ENCODE measurements at places on chromosomes 11 and 22. TPM values are rescaled to one million over a fixed set of nuclear protein-coding genes. Genes with fewer than 3 reads are reported as not detected.
A peak's percentile ranks its signal among the peaks of the same experiment; 100 is the strongest.

The CARD16 gene
- total RNA-seq, result 22.4 TPM

The ST14 gene
- total RNA-seq, result 0.31 TPM

The KIF18A gene
- total RNA-seq, result 5.3 TPM

The OR5AL1 gene
- total RNA-seq, result not detected

The STK33 gene
- total RNA-seq, result not detected

DNA sequence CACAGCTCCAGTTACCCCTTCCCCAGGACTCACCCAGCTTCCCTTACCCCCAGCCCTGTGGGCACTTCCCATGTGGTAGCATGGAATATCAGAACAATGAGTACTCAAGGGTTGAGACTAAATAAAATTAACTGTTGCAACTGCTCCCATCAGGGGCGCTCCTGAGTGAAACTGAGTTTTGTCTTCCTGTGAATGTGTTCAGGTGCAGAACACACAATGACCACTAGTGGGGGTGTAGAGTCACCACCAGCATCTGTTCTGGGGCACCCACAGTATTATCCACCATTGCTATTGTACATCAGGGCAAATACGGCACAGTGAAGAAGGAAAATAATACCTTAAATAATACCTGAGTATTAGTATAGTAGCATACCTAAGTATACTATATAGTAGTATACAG lies 689.7 kb downstream of the TBC1D22A start:
- no peak overlapping the region for H3K27ac ChIP-seq
- no peak overlapping the region for H3K4me3 ChIP-seq
- no peaks in the 10 kb centered on the region for H3K36me3 ChIP-seq
- no peaks in the 10 kb centered on the region for H3K27me3 ChIP-seq
- DNase-seq, result no peak
- no peaks in the 10 kb centered on the region for H3K4me1 ChIP-seq

DNA sequence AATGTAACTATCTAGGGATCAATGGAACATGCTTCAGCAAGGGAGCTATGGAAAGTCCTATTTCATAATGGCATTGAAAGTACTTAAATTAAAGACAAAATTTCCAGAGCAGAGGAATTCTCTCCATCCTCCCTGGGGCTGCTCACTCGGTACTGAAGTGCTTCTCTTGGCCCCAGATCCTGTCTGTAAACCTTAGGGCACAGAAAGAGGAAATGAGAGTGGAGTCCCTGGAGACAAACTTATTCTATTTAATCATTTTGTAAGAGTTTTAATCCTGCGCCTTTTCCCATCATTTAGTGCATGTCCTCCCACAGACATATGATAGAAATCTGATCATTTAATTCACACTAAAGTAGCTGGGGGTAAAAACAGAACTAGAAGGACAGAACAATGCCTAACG lies 20.9 kb upstream of the PAMR1 start:
- H3K27me3 ChIP-seq, result peaks cover 4% of the 10 kb centered on the region
- no peak overlapping the region for H3K27ac ChIP-seq
- no peaks in the 10 kb centered on the region for H3K36me3 ChIP-seq

DNA sequence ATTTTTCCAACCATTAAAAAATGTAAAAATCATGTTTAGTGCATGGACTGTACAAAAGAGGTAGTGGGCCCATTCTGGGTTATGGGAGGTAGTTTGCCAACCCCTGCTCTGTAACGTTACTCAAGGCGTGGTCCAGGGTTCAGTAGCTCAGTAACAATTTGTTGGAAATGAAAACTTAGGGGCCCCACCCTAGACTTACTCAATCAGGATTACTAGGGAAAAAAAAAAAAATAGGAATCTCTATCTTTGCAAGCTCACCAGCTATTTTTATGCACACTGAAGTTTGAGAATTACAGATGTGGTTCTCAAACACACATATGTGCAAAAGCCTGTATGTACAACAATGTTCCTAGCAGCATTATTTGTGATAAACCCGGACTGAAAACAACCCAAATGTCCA lies 17.3 kb upstream of the LMO2 start:
- H3K27me3 ChIP-seq, result peaks cover 10% of the 10 kb centered on the region
- H3K4me1 ChIP-seq, result no peaks in the 10 kb centered on the region
- no peaks in the 10 kb centered on the region for H3K36me3 ChIP-seq
- H3K27ac ChIP-seq, result no peak overlapping the region
- H3K4me3 ChIP-seq, result no peak overlapping the region

DNA sequence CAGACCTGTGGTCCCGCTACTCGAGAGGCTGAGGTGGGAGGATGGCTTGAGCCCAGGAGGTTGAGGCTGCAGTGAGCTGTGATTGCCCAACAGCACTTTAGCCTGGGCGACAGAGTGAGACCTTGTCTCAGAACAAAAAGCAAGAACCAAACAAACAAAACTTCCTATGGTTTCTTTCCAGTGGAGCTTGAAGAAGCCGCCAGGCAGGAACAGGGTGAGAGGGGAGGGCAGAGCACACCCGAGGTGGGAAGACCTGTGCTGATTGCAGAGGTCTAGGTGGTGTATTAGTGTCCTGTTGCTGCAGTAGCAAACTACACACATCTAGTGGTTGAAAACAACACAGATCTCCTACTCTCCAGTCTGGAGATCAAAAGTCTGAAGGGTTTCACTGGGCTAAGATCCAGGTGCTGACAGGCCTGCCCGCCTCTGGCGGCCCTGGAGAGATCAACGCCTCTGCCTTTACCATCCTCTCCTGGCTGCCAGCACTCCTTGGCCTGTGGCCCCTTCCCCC lies 10.5 kb downstream of the ARHGEF17 start:
- no peak overlapping the region for H3K27ac ChIP-seq
- DNase-seq, result no peak
- H3K4me1 ChIP-seq, result peaks cover 8% of the 10 kb centered on the region
- no peaks in the 10 kb centered on the region for H3K27me3 ChIP-seq

GRCh38 chr11:121024989-121025388 lies 1.1 kb downstream of the TBCEL start:
- no peak overlapping the region for H3K27ac ChIP-seq
- peaks cover 19% of the 10 kb centered on the region for H3K4me1 ChIP-seq
- no peak for DNase-seq
- H3K27me3 ChIP-seq, result no peaks in the 10 kb centered on the region
- peak overlapping the region; percentile 70 for H3K4me3 ChIP-seq
- no peaks in the 10 kb centered on the region for H3K36me3 ChIP-seq

DNA sequence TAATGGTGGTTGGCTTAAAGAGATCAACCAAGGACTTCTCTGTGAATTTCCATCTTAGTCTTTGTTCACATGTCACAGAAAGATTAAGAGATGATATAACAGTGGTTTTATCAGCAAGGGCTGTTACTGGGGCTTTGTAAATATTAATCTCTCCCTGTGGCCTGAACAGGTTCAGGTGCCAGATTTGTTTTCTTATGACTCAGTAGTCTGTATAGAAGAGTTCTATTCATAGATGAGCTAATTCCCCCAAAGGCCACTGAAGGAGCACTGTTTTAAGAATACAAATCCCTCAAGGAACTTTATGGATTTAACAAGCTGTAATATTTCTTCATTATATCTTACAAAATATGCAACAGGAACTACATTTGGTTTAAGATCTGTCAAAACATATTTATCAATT lies 50.4 kb downstream of the TCP11L1 start:
- H3K27me3 ChIP-seq, result no peaks in the 10 kb centered on the region
- H3K27ac ChIP-seq, result no peak overlapping the region
- H3K4me3 ChIP-seq, result no peak overlapping the region

DNA sequence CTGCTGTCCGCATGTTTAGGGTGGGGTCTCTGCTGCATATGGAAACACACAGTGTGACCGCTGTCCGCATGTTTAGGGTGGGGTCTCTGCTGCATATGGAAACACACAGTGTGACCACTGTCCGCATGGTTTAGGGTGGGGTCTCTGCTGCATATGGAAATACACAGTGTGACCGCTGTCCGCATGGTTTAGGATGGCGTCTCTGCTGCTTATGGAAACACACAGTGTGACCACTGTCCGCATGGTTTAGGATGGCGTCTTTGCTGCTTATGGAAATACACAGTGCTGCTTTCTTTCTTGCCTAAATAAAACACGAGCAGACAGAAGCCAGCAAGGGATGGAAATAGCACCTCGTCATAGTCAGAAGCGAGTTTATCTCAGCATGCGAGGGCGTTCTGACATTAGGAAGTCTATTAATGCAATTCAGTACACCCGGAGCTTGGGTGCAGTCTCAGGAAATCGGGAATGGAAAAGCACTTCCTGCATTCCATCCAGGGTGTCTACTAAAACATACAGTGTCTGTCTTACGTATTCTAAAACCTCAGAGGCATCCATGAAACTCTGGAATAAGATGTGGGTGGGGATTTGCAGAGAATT lies 32.6 kb upstream of the TOLLIP start:
- no peaks in the 10 kb centered on the region for H3K36me3 ChIP-seq
- H3K27me3 ChIP-seq, result no peaks in the 10 kb centered on the region
- H3K4me3 ChIP-seq, result no peak overlapping the region
- no peaks in the 10 kb centered on the region for H3K4me1 ChIP-seq
- DNase-seq, result no peak

DNA sequence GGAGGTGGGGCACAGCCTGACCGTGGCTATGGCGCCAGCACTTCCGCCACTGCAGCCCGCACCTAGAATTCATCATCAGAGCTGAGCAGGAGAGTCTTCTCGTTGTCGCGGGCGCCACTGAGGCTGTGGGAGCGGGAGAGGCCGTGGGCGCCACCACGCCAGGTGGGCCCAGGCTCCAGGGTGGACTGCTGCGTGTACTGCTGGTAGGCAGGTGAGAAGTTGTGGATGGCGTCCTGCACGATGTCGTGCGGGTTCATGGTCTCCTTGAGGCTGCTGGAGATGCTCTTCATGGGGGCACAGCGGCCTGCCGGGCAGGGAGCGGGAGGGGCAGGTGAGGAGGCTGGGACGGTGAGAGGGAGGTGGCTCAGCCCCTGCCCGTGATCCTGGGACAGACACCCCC lies 19.6 kb downstream of the MAFF start:
- H3K4me1 ChIP-seq, result peaks cover 33% of the 10 kb centered on the region
- H3K27me3 ChIP-seq, result no peaks in the 10 kb centered on the region
- no peak for DNase-seq
- H3K36me3 ChIP-seq, result peaks cover 32% of the 10 kb centered on the region
- H3K4me3 ChIP-seq, result no peak overlapping the region

GRCh38 chr11:111213256-111213655 lies 32.3 kb upstream of the POU2AF2 start:
- no peak overlapping the region for H3K4me3 ChIP-seq
- no peak overlapping the region for H3K27ac ChIP-seq
- DNase-seq, result no peak

- H3K4me1 ChIP-seq, result peaks cover 17% of the 10 kb centered on the region
- no peak for DNase-seq
- no peak overlapping the region for H3K27ac ChIP-seq
- H3K27me3 ChIP-seq, result no peaks in the 10 kb centered on the region
These were observed 123.0 kb downstream of the ST3GAL4 start for GRCh38 chr11:126478466-126478865.

GRCh38 chr11:47108214-47108613 lies 68.5 kb downstream of the ARFGAP2 start:
- H3K27ac ChIP-seq, result no peak overlapping the region
- H3K4me1 ChIP-seq, result no peaks in the 10 kb centered on the region
- no peak overlapping the region for H3K4me3 ChIP-seq
- H3K36me3 ChIP-seq, result no peaks in the 10 kb centered on the region

DNA sequence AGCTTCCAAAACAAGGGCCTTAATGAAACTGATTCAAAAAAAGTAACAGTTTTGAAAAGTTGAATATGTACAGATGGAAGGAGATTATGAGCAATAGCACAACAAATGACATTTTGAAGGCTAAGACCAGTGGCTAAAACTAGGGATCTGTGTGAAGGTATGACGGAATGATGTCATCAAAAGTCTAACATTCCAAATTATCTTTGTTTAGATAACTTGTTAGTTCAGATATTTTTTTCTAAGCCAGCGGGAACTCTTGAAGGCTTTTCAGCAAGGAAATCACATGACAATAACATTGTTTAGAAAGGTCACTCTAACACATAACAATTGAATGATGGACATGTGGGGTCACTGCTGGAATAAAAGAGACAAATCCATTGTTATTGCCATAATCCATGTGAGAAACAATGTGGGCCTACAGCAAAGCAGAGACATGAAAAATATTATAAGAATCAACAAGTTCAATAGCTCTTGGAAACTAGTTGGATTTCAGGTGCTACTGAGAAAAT lies 260.5 kb downstream of the CASP12 start:
- no peak for DNase-seq
- H3K4me1 ChIP-seq, result no peaks in the 10 kb centered on the region
- H3K4me3 ChIP-seq, result no peak overlapping the region
- no peaks in the 10 kb centered on the region for H3K36me3 ChIP-seq

- no peaks in the 10 kb centered on the region for H3K36me3 ChIP-seq
- no peaks in the 10 kb centered on the region for H3K4me1 ChIP-seq
- H3K27ac ChIP-seq, result no peak overlapping the region
- no peak for DNase-seq
- H3K4me3 ChIP-seq, result no peak overlapping the region
- no peaks in the 10 kb centered on the region for H3K27me3 ChIP-seq
These were observed 662.6 kb downstream of the NTM start for GRCh38 chr11:132033051-132033450.

- no peaks in the 10 kb centered on the region for H3K4me1 ChIP-seq
- no peaks in the 10 kb centered on the region for H3K27me3 ChIP-seq
- peaks cover 14% of the 10 kb centered on the region for H3K36me3 ChIP-seq
- H3K4me3 ChIP-seq, result no peak overlapping the region
- no peak for DNase-seq
- no peak overlapping the region for H3K27ac ChIP-seq
These were observed 119.7 kb upstream of the BID start for GRCh38 chr22:17893900-17894535.

- no peaks in the 10 kb centered on the region for H3K4me1 ChIP-seq
- DNase-seq, result no peak
- H3K27ac ChIP-seq, result no peak overlapping the region
- H3K36me3 ChIP-seq, result no peaks in the 10 kb centered on the region
These were observed 82.4 kb upstream of the RTL6 start for GRCh38 chr22:44580176-44581095.

DNA sequence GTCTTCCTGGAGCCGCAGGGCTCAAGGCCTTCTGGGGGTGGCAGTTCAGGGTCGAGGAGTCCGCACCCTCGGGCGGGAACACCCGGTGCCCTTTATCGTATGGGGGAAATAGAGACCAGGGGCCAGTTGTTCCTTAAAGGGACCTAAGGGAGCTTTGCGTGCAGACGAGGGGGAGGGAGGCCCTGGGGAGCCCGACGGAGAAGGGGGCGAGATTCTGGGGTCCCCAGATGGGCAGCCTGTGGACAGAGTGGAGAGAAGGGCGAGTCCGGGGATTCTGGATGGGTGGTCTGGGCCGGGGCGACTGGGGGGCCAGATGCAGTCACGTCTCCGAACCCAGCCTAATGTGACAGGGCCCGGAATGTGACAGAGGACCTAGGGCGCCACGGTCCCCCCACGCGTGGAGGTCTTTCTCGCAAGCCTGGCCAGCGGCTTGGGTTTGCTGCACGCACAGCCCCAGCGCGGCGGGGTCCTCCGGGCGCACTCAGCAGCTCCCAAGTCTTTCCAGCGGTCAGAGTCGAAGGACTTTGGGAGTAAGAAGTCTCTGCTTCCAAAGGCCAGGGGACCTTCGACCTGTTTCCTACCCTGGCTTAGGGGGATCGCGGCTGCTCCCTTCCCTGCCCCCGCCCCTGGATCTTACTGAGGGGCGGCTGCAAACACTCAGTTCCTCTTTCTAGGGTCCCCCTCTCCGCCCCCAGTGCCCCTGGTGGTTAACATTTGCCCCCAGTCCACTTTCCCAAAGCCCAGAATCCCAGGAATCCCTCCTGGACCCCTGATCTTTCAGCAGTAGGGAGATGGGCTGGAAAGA lies 547 bp downstream of the TUBA8 start:
- no peaks in the 10 kb centered on the region for H3K36me3 ChIP-seq
- H3K4me3 ChIP-seq, result no peak overlapping the region
- no peak overlapping the region for H3K27ac ChIP-seq
- DNase-seq, result no peak
- H3K27me3 ChIP-seq, result peaks cover 23% of the 10 kb centered on the region
- peaks cover 33% of the 10 kb centered on the region for H3K4me1 ChIP-seq

All from CD4-positive, alpha-beta T cell (primary cell).